ENCODE measurements at places on chromosomes 7 and 10.

DNA sequence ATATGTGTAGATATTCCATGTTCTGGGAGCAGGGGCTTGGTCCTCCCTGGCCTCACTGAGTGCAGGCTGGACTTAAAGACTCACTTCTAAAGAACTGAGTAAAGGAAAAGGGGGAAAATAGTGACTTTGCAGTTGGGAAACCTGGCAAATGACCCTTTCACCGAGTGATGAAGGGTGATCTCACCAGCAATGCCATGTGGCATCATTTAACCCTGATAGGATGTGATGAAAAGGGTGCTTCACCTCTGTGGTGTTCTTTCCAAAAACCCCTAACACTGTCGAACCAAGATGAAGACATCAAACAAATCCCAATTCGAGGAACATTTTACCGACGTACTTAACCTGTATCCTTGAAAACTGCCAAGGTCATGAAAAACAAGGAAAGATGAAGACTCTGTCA lies 71.9 kb downstream of the AOAH start:
- peak; percentile 17 for DNase-seq

- DNase-seq: peak; percentile 21
These were observed 531.1 kb upstream of the STEAP1 start for GRCh38 chr7:89623018-89623672.

- DNase-seq: no peak
These were observed 91.5 kb upstream of the EGR2 start for GRCh38 chr10:62907470-62908212.

DNA sequence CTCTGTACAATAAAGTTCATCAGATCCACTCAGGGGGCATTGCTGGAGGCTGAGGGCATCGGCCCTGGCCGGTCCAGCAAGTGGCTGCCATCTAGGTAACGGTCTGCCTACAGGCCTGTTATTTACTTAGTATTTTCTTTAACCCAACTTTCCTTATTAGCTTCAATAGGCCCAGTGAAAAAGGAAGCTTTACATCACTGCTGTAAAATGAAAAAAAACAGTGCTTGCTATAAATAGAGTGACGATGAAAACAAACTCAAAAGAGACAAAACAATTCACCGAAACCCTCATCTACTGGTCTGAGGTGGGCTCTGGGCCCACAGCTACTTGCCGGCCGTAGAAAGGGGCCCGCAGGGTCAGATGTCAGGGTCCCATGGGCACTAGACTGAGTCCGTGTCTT lies 192.5 kb downstream of the ELFN1 start:
- no peak for DNase-seq

DNA sequence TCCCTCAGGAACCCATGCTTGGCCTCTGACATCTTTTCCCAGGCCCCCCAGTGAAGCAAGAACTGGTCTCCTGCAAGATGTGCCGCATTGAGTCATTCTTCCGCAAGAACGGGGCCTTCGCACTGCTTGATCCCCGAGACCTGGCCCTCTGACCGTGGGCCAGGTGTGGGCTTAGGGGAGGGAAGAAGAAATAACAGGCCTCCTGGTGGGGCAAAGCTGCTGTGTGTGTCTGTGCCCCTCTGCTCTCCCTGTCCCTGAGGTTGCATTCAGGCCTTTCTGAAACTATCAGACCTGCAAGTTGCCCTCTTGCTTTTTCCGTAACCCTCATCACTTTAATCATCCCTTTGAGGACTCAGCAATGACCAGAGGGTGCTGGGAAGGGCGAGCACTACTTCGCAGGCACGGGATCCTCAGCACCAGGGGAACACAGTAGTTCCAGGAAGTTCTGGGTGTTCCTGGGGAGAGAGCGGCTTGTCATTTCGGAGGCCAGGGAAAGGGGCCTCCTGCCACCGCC lies 6.0 kb downstream of the ATP6V1F start:
- DNase-seq: no peak

GRCh38 chr7:121871188-121871587 lies 1.8 kb upstream of the PTPRZ1 start:
- no peak for DNase-seq

DNA sequence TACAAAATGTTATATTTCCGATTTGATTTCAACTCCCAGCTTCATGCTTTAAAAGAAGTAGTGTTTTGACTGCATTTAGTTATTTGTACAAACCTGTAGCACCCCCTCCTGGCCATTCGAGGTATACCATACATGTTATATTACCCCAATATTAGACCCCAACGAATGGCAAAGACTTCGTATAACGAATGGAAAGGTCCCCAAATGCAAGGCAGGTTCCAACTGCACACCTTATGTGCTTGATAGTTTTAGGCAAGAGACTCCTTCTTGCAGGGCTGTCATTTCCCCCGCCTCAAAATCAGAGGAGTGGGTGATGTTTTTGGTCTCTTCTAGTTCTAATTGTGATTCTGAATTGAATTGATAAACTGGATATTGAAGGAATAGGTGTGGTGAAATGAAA lies 101.1 kb upstream of the TARP start:
- DNase-seq: peak; percentile 56

- no peak for DNase-seq
These were observed 1.4 kb downstream of the CPA4 start for GRCh38 chr7:130294314-130294713.
